ENCODE measurements at places on chromosomes 4 and X.

DNA sequence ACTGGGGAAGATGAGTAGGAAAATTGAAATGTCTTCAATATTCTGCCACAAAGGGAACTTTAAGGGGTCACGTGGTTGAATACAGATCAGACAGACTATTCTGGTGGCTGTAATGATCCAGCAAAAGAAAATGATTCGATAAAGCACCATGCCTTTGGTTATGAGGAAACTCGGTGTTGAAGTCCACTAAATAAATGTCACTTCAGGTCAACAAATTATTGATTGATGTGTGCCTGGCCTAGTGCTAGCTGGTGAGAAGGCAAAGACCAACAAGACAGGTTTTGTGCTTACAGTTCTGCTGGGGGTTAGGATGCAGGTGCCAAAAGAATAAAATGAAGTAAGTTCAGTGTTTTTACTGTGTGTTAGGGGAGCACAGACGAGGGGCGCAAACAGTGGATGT, 142.5 kb downstream of the STAG2 start:
- DNase-seq, result no peak

GRCh38 chrX:155071694-155072280, 479 bp downstream of the BRCC3 start:
- DNase-seq, result no peak

- DNase-seq, result no peak
Measured at GRCh38 chr4:147683188-147683591, 773 bp downstream of the PRMT9 start.

- peak; percentile 29 for DNase-seq
Measured at GRCh38 chr4:2364654-2365053, 53.8 kb downstream of the ZFYVE28 start.

DNA sequence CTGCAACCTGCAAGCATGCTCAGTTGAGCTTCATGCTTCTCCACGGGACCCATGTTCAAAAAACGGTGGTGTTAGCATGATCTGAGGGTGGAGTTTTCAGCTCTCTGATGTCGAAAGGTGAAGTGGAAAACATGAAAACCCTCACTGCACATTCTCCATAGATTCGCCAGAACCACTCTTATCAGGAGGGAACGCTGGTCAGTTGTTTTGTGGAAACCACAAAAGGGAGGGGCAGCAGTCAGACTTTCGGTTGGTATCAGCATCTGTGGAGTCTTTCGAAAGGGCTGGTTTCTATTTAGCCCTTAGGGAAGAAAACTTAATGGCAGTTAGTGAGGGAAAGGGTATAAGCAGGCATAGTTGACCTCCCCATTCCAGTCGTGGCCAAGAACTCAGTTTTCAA, 12.6 kb downstream of the PPA2 start:
- DNase-seq, result no peak

DNA sequence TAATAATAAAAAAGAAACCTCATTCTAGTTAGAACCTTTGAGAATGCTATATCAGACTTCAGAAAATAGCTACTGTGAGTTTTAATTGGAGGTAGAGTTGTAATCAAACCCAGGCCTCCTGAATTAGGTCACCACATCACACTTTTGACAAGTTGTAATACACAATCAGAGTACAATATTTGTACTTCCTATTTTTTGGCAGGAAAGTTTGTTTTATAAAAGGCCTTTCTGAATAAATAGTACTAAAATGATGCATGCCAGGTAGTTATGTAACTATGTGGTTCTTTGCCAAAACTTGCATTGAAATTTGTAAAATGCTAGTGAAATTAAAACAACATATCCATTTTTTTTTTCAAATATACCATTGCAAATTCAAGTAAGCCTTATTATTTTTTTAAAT, 26.8 kb downstream of the ADH7 start:
- DNase-seq, result no peak

GRCh38 chr4:140884431-140885058, 128.4 kb upstream of the TBC1D9 start:
- no peak for DNase-seq

- no peak for DNase-seq
Measured at GRCh38 chrX:13064599-13065143, 20.3 kb upstream of the FAM9C start.

- no peak for DNase-seq
Measured at GRCh38 chr4:77817304-77818072, 1.7 kb downstream of the CNOT6L start.

DNA sequence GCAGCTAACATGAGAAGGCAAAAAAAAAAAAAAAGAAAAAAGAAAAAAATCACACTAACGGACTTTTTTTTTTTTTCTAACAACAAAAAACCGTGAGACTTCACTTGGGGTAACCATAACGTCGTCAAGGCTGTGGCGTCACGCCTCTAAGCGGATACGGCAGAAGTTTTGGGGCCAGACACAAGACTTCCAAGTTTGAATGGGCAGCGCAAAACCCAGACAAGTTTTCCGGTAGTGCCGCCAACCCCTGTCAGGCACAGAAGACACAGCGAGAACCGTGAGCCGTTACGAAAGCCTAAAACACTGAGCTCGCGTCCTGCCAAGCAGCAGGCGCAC, 556 bp upstream of the SMARCA5 start:
- DNase-seq, result no peak

DNA sequence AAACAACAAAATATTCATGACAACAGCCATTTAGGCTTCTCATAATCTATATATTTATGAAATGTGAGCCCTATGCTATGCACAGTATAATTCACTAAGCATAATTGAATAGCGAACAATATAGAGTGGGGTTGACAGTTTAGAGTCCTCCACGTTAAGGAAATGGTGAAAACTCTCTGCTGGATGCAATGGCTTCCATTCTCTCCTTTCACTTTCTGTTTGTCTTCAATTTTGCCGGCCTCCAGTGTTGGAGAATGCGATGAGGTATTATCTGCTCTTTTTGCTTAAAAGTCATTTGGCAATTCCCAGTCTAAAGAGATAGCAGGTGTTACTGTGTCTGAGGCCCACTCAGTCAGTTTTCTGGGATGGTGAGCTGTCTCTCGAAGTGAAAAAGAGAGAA, 52.1 kb downstream of the NPY5R start:
- no peak for DNase-seq

DNA sequence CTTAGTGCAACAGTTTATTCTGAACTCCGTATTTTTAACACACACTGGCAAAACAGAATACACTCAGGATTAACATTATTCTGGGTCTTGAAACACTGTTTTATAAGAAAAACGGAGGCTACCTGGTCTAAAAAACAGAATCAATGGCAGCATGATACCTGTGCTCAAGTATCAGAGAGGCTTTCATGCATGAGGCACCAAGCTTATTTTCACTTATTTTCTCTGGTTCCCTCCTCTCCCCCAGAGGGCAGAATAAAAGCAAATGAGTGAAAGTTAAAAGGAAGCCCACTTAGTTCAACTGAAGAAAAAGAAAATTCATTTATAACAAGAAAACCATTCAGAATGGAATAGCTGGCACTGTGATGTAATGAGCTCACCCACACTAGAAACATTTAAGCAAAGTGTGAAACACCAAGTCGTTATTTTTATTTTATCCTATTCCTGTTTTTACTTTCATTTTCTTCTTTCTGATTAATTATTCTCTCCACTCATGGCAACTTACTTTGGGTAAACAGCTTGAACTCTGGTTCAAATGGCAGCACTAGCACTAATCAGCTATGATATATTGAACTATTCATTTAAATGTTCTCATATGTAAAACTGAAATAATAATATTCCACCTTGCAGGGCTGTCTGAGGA, 211.8 kb downstream of the PPP3CA start:
- no peak for DNase-seq

GRCh38 chr4:80007745-80008149, 65.3 kb downstream of the ANTXR2 start:
- no peak for DNase-seq

- no peak for DNase-seq
Measured at GRCh38 chr4:21710179-21710835, 238.3 kb downstream of the KCNIP4 start.

DNA sequence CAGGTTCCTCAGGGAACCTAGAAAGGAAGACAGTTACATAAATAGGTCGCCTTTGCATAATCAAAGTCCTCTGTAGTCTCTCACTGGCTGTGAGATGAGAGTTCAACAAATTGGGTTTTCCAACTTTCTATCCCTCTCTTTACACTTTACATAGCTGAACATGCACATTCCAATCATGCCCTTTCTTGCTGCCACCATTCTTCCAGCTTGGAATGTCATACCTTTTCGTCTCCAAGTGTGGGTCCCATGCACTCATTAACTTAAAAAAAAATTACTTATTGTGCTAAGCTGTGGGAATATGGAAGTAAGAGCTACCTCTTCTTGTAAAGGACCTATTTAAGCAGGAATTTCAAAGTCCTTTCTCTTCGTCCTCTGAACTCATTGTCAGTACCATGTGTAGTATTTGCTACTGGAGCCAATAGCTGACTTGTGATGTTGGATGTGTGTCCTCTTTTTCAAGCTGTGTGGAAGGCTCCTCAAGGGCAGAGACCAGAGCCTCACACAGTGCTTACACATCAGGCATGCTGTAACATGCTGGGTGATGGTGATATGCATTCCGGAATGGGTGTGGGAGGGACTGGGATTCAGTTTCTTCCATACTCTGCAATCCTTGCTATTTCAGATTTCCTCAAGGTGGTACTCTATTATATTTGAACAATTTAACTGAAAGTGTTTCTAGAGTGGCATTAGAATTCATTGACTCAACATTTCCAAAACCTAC, 7.1 kb downstream of the ENOPH1 start:
- no peak for DNase-seq

- DNase-seq, result no peak
Measured at GRCh38 chrX:130051176-130051845, 59.0 kb downstream of the ELF4 start.

DNA sequence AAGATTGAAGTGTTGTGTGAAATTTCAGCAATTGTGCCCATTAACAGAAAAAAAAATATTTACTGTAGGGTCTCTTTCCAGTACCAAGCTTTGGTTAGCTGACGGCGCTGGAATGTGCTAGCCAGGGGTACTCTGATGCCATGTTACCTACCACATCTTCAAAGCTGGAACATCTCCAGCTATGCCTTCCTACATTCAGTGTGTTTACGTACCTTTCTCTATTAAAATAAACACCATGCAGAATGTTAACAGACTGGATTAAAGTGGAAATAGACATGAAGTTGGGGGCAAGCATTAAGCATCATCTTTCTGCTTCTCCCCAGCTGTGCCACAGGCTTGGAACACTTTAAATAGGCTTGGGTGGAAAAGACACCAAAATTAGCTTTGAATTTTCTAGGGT, 65.9 kb downstream of the USP38 start:
- no peak for DNase-seq

GRCh38 chrX:136417806-136418205, 69.9 kb upstream of the BRS3 start:
- no peak for DNase-seq

- no peak for DNase-seq
Measured at GRCh38 chr4:72842323-72842722, 227.2 kb downstream of the COX18 start.

- no peak for DNase-seq
Measured at GRCh38 chrX:50448565-50448964, 22.1 kb downstream of the DGKK start.

DNA sequence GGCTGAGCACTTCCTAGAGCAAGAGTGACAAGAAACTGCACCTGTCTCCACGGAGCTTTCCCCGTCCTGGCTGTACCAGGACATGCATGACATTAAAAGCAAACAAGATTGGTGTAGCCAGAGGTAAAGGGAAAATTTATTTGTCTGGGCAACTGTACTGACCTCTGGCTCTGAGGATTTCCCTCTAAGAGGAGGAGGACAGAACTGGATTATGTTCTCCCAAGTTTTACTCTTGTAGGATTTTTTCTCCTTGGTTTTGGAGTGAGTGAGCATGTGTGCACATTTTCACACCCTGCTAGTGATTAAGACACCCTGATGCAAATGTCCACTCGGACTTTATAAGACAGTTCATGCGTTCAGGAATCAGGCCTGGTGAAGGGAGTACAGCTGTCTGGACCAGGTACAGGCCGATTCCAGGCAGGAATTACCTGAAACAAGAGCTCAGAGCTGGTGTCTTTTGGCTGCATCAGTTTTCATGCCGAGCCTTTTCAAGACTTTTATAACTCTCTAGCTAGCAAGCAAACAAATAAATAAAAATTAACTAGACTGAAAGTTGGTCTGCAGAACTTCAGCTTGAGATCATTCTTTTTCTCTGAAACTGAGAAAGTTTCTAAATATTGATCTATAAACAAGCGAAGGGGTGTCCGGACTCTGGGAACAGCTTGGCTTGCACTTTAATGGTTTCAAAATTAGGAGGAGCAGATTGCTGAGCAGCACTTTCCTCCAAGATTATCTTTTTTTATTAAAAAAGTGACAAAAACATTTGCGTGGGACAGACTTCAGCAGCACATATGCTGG, 51.3 kb upstream of the SPRY1 start:
- DNase-seq, result no peak

DNA sequence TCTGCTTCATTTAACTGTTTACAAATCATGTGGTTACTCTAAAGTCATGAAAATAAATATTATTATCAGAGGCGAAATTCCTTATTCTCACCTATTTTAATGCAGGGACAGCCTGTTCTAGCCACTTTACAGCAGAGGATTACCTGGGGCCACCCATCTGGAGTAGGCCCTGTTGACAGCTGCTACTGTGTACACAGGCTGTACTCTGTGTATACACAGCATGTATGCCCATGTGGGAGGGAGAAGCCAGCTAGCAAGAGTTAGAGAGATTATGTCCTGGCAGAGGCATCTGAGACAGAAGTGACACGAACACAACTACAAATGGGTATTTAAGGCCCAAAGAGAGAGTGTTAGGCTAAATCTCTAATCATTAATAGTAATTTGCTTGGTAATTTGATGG, 62.1 kb downstream of the GPRIN3 start:
- DNase-seq, result no peak

GRCh38 chr4:19806865-19807264, 444.8 kb upstream of the SLIT2 start:
- no peak for DNase-seq

DNA sequence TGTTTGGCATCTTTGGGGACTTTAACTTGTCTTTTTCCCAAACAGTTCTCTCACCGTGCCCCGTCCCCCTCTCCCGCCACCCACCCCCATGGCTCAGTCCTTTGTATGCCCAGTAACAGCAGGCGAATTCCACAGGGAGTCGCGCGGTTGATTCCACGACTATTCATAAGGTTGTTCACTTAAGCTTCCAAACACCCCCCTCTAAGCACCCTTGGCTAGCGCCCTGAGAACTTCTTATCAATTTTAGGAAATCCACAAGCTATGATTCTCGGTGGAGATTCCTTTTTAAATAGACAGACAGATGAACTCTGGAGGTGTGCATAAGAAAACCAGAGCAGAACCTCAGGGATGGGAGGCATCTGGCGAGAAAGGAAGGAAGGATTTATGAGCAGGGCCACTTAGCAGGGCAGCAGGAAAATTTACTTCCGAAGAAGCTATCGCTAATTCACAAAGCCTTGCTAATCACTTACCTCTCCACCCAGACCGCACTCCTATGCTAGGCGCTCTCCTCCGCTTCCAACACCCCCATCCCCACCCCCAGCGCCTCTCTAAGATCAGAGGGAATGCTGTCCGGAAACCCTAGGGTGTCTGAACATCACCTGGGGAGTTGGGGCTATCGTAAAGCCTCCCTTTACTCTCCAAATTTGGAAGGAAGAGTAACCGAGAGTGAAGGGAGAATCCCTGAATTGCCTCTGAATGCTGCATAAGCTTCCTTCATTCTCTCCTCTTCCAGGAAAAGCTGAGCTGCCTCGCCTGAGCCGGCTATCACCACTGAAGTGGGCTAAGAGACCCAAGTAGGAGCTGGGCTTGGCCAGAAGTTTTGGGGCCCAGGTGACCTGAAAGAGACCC, 1.7 kb downstream of the UNC5C start:
- no peak for DNase-seq

- DNase-seq, result no peak
Measured at GRCh38 chr4:176882206-176882605, 89.5 kb upstream of the VEGFC start.

- peak; percentile 14 for DNase-seq
Measured at GRCh38 chr4:46992338-46992737, 1.0 kb downstream of the GABRA4 start.
